ENCODE measurements at places on chromosomes 7 and 10.
A peak's percentile ranks its signal among the peaks of the same experiment; 100 is the strongest.

DNA sequence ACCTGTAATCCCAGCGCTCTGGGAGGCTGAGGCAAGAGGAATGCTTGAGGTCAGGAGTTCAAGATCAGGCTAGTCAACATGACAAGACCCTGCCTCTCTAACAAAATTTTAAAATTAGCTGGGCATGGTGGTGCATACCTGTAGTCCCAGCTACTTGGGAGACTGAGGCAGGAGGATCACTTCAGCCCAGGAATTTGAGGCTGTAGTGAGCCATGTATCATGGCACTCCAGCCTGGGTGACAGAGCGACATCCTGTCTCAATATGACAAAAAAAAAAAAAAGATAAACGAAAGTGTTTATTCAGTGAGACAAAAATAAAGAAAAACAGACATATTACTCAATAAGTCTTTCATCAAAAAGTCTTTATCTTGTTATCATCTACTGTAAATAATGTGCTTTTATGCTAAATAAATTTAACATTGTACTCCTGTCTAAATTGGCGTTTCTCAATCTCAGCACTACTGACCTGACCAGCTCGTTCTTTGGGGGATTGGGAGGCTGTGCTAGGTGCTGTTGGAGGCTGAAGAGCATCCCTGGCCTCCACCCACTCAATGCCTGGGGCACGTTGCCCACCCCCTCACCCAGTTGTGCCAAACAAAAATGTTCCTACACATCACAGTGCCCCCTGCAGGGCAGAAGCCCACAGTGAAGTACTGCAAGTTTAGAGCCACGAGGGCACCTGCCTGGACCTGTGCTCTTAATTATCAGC is 57.7 kb downstream of the NCAPG2 start:
- DNase-seq = no peak

GRCh38 chr7:114857605-114858004 is 64.3 kb upstream of the MDFIC start:
- DNase-seq = no peak

GRCh38 chr7:23353172-23353571 is 54.0 kb downstream of the MALSU1 start:
- DNase-seq = no peak

DNA sequence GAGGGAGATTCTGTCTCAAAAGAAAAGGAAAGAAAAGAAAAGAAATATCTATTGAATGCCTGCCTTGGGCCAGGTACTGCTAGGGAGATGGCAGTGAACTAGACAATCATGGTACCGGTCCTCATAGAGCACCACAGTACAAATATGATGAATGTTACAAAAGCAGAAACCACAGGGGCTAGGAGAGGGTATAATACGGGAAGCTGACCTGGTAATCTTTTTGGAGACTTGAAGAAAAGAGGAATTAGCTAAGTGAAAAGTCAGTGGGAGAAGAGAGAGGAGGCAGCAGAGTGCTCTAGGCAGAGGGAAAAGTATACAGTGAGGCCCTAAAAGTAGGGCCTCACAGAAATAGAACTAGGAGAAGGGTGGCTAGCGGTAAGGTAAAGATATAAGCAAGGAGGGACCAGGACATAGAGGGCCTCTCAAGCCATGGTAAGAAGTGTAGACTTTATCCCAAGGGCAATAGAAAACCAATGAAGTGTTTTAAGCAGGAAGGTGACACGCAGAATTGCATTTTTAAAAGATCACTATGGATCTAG is 42.8 kb upstream of the WNT8B start:
- no peak for DNase-seq

DNA sequence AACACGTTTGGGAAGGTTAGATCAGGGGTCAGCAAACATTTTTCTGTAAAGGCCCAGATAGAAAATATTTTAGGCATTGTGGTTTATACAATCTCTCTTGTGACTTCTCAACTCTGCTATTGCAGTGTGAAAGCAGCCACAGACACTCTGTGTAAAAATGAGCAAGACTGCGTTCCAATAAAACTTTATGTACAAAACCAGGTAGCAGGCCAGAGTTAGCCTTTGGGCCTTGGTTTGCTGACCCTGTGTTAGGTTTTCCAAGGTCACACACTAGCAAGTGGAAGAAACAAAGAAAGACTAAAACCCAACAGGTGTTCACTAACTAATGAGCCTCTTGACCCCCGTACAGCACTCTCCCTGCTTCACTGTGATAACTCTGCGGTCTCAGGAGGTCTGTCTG is 14.9 kb upstream of the PAXIP1 start:
- no peak for DNase-seq

DNA sequence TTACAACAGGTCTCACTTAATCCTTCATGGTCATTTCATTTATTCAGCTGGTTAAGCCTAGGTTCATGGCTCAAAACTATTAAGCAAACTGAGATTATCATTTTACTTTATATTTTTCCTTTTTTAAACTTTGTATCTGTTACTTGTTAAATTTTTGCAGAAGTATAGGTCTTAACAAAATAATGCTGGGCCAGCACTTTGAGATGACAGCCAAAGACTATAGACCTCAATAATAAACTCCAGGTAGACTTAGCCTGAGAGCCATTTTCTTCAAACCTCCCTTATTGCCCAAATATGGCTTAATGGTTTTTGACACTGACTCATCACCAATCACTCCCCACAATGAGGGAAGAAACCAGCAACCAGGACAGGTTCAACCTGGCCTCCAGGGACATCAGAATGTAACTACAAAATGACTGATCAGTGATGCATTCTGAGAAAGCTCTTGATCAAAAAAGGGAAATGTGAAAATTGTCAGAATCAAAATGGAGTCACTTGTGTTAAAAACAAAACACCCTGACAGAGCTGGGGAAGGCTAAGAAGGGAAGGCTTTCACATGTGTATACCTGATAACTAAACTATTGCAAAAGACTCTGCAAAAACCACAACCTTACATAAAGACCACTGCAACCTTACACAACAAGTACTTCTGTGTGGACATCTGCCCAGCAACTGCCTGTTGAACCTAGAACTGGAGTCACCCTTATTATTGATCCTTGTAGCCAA is 2.1 kb upstream of the CCDC126 start:
- DNase-seq = no peak

- DNase-seq = no peak
Observed at GRCh38 chr7:92969061-92969460, 132.7 kb upstream of the CDK6 start.

- no peak for DNase-seq
Observed at GRCh38 chr7:37643876-37644275, 39.7 kb upstream of the GPR141 start.

- DNase-seq = peak; percentile 24
Observed at GRCh38 chr7:103343758-103344452, 662 bp downstream of the DNAJC2 start.

GRCh38 chr7:26365077-26365900 is 73.6 kb downstream of the SNX10 start:
- peak; percentile 65 for DNase-seq

- DNase-seq = no peak
Observed at GRCh38 chr7:151838861-151839381, 38.0 kb downstream of the PRKAG2 start.

DNA sequence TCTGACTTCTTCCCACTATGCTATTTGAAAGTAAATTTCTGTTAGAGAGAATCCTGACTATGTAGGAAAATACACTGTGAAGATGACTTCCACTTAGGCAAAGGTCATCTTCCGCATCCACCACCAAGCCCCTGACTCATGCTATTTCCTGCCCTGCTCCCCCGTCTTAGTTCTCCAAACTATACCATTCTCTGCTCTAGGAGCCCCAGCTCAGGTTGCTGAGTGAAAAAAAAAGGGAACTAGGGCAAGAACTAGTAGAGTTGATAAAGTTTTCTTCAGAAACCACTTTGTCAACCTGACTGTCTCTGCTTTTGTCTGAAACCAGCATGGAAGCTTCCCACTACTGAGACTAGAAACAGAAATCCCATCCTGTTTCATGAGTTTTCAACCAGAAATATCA is 96.9 kb downstream of the EVX1 start:
- no peak for DNase-seq

- DNase-seq = no peak
Observed at GRCh38 chr10:101535949-101536348, 52.1 kb downstream of the POLL start.

DNA sequence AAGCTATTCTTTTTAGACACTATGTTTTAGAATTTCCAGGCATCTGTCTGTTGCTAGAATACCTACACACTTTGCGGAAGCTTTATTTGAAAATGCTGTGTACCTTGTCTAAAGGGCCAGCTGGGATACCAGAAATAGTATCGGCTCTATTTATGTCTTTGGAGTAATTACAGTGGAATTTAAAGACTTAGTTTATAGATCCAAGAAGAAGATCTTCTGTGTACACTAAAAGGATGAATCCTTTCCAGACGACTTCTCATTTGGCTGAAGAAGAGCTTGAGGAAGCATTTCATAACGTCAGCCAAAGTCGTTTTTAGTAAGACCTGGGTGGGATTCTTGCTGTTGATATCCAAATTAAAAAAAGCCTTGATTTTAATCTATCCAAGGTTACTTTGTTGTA is 365.9 kb downstream of the INHBA start:
- no peak for DNase-seq

GRCh38 chr7:95974108-95974507 is 201.8 kb downstream of the DYNC1I1 start:
- DNase-seq = no peak

DNA sequence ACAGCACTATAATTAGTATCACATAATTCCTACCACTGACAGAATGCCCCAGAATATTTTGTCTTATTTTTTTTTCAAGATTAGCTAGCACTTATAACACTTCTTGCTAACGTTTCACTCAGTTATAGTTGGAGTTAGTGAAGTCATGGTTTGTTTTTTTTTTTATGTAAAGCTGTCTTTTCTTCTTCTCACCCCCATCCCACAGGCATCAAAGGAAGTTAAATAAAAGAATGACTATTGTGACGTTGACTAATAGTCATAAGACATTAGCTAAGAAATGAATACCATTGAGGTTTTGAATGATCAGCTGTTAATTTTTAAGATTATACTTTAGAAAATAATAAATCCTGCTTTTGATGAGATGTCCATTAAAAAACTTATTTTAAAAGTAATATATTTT is 498.3 kb downstream of the GFRA1 start:
- DNase-seq = no peak

DNA sequence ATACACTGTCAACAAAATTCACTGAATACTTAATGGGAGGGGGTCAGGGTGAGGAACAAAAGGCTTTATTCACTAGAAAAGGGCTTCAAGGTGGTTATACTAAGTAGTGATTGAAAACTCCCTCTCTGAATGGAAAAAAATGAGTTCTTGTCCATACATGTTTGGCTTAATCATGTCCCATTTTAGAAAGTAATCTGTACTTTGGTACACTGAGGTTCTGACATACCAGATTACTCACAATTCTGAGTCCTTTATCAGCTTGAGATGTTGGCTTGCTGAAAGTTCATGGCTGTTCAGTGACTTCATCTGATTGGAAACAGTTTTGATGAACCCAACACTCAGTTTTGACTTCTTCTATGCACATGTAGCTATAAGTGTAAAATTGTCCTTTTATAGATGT is 12.8 kb upstream of the NOBOX start:
- DNase-seq = no peak

DNA sequence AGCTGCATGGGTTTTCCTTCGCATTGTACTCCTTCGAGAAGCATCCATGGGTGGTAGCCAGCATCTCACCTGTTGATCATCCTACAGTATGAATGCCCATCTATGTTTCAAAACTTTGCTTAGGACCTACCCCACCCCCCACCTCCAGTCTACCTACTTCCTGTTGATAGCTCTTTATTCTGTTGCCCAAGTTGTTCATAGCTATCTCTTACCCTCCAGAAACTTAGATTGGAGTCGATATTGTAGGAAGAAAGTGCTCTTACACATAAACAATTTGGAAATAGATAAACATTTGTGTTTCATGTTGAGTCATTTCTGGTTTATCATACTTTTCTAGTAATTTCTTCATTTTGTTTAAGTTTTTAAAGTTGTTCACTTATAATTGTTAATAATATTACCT is 90.1 kb downstream of the FAS start:
- DNase-seq = no peak

Data from AG08395 (cell line).